ENCODE measurements at places on chromosomes 2 and 18.

DNA sequence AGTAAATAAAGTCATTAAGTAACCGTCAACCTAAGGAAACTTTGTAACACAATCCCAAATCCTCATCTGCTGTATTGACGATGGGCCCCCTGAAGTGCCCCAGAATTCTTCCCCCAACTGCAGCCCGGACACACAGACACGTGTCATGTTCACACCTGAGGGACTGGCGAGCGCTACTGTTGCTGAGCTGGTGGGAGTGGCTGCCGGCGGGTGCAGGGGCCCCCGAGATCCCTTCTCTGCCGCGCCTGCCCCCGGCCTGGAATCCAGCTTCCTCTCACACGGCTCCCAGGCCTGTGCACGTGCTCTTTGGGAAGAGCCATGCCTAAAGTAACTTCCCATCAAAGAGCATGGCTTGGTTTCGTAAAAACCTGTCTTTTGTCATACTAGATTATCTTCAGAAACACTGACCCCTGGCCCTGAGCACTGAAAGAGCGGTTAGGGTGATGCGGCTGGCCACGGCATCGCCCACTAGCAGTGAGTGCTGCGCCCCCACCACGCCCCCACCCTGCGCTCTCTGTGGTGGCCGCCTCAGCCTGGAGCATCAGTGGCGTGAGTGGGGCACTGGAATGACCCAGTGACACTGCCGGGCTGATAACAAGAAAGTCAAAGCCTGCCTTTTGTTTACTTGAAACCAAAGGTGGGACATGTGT is 56.0 kb downstream of the ADI1 start:
- DNase-seq: no peak

DNA sequence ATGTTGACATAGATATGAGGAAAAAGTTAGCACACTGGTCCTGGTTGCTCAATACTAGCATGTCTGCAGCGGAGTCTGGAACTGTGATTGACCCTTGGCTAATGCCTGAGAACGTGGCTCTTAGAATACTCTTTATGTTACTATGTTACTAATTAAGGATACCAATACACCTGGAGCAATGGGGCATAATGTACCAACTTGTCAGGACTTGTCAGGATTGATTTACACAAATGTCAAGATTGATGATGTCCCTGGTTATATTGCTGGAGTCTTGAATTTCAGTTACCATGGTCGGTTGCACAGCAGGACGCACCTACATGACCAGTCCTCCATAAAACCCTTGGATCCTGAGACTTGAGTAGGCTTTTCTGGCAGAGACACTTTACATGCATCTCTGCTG is 810.9 kb downstream of the CPS1 start:
- DNase-seq: no peak

- no peak for DNase-seq
Observed at GRCh38 chr2:203582468-203582867, 47.4 kb upstream of the RAPH1 start.

DNA sequence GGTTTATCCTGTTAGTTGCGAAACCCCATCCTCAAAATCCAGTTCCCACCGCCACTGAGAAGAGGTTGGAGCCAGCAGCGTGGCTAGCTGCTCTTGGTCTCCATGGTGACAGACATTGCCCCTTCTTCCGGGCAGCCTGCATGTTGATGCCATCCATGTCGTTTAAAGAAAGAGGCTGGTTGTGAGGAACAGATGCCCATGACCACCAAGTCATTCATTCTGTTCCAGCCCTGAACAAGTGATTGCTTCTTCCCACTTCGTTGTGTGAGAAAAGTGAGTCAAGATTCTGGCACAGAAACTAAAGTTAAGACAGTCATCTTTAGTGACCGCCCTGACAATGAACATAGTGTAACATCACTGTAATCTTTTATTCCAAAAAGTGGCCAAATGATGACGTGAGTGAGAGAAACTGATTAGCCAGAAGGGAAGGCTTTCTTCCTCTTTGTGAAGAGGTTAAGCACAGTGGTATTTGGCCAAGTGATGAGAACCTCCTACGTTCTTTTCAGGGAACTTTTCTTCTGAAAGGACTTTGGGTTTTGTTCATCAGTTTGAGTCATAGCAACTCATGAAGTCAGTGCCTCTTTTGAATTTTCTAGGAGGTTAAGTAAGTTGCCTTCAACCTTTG is 272.5 kb downstream of the GALR1 start:
- no peak for DNase-seq

DNA sequence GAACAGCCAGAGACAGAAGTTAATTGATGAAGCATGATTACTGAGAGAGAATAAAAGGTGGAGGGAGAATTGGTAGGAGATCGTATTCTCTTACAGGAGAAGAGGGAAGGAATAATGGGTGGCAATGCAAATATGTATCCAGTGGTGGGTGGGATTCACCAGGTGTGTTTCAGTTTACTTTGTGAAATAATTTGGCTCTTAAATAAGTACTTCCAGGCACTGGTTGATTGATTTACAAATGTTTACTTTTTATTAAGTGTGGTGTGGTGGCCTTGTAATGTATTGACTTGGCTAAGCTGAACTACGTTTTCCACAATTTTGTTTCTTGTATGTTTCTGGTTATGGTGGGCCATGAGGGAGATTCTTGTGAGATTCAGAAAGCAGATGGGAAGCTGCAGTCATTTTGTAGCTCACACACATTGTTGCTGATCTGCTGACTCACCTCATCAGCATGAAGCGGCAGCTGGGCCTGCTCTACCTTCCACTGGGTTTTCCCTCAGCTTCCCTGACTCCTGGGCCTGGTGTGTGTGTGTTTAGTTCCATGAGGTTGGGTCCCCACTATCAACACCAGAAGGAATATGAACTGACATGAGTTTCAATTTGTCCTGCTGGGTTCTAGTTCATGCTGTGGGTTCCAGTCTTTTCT is 32.6 kb downstream of the MYL12B start:
- DNase-seq: no peak

GRCh38 chr18:32763293-32763692 is 9.5 kb downstream of the KLHL14 start:
- no peak for DNase-seq

- no peak for DNase-seq
Observed at GRCh38 chr2:164430166-164430783, 191.0 kb downstream of the GRB14 start.
